ENCODE measurements at places on chromosomes 7 and 10. TPM values are rescaled to one million over a fixed set of nuclear protein-coding genes. Genes with fewer than 3 reads are reported as not detected.

Gene NPSR1
- total RNA-seq = not detected

Gene GPC2
- total RNA-seq = 0.18 TPM

Gene GPR37
- total RNA-seq = 14.2 TPM

Gene ACADSB
- 328 TPM for total RNA-seq

Measured in left lobe of liver (tissue), 2 donors.